NCI-H345 (cell line): ENCODE measurements at places on chromosomes 3 and 15.
A peak's percentile ranks its signal among the peaks of the same experiment; 100 is the strongest.

DNA sequence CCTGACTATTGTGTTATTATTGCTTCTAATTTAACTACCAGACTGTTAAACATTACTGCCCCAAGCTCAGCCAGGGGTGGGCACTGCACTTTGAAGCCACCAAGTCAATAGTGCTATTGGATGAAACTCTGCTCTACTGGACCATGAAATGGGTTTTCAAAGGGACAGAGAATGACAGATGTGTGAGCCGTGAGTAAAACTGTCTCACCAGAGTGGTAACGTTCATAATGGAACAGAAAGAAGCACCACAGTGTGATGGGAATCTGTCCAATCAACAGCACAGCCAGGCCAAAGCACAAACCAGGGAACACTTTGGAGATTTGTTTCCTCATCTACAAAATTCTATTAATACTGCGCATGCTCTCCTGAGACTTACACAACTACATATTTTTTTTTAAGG lies 171.8 kb upstream of the LPP start:
- DNase-seq: no peak

- no peak for DNase-seq
These were observed 10.6 kb downstream of the ARPP19 start for GRCh38 chr15:52558196-52558595.

- DNase-seq: no peak
These were observed 112.7 kb upstream of the C3orf80 start for GRCh38 chr3:160112481-160112880.

GRCh38 chr3:17500618-17501017 lies 241.8 kb downstream of the TBC1D5 start:
- no peak for DNase-seq

DNA sequence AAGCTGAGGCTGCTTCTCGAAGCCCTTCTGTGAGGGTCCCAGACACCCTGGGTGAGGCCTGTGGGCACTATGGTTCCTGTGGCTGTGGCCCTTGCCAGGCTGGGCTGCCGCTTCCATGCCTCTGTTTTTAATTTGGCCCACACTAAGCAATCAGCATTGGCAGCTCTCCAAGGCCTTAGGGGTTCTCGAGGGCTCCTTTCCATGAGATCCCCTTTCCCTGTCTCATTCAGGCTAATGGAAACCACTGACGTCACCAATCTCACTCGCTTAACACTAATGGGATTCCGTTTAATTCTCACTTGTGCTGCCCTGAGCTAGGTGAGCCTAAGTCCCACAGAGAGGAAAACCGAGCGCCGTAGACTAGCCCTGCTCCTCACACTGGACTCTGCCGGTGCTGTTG lies 60.2 kb upstream of the RAB6B start:
- peak; percentile 88 for DNase-seq

GRCh38 chr15:71125831-71126450 lies 10.7 kb downstream of the THSD4 start:
- DNase-seq: no peak

- no peak for DNase-seq
These were observed 21.9 kb downstream of the FEM1B start for GRCh38 chr15:68299436-68299835.

- no peak for DNase-seq
These were observed 9.6 kb upstream of the TRPM1 start for GRCh38 chr15:31111091-31111647.

- peak; percentile 71 for DNase-seq
These were observed 27.9 kb downstream of the RFX7 start for GRCh38 chr15:56215769-56216168.

- no peak for DNase-seq
These were observed 74.1 kb upstream of the PLXNA1 start for GRCh38 chr3:126908752-126909275.

DNA sequence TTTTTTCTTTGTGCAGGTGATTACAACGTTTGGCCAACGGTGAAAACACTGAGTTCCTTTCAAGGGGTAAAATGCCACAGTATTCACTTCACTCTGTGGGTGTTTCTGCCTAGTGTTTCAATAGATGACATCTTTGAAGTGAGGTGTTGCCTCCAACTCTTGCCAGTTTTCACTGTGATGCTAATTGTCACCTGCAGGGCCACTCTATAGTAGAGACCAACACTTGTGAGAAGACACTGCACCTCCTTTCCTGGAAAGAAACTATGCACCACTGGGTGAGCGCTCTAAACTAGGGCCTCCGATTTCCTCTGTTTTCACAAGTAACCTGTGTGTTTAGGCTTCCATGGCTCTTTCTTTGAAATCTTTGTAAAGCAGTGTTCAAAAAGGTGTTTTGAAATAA lies 98.3 kb downstream of the THRB start:
- DNase-seq: no peak

DNA sequence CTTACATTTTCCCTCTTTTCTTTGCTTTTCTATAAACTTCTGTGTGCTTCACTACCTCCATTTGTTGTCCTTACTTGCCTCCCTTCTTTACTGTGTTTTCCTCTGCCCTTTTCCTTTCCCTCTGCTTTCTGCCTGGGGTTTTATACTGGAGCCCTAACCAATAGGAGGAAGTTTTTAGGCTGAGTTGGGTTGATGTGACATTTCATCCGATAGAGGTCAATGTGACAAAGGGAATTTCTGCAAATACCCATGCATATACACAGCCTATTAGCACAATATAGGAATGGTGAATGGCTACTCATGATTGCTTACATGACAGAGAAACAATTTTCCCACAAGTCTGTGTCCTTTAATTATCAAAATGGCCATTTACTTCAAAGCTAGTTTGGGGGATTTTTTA lies 153.0 kb upstream of the ARPP21 start:
- no peak for DNase-seq

DNA sequence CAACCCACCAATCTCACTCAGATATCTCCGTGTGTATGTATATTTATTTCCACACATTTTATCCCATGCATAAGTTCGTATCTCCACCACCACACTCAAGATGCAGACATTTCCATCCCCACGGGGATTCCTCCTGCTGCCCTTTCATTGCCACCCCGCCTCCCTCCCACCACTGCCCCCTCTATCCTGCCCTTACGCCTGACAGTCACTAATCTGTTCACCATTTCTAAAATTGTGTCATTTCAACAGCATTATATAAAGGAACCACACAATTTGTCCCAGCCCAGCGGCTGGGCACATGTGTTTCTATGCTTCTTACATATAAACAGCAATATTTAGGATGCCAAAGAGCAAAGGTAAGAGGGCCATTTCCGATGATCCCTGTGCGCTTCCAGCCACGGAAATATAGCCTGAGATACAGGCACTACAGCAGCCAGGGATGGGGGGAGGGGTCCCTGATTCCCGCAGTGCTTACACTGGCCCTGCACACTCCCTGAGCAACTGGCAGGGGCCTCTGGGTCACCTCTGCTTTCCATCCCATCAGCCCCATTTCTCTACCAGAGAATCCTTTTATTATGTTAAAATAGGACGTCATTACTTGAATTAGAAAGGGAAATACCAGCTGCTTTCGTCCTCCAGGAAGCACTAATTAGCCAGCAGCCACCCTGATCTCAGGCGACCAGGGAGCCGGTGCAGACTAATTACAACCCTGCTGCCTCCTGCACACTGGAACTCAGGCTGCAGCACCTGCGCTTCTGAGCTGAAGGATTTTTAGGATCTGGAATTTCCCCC lies 372.0 kb upstream of the ATP10A start:
- no peak for DNase-seq

GRCh38 chr3:43817825-43818224 lies 127.1 kb downstream of the ABHD5 start:
- DNase-seq: no peak

DNA sequence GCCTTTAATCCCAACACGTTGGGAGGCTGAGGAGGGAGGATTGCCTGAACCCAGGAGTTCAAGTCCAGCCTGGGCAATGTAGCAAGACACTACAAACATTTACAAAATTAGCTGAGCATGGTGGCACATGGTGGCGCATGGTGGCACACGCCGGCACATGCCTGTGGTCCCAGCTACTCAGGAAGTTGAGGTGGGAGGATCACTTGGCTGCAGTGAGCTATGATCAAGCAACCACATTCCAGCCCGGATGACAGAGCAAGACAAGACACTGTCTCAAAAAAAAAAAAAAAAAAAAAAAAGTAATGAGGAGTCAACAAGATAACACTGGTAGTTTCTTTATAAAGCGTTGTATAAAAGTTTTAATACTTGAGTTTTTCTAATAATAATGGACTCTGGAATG lies 10.1 kb downstream of the FEZF2 start:
- DNase-seq: no peak

- DNase-seq: no peak
These were observed 16.6 kb downstream of the ZIC4 start for GRCh38 chr3:147389717-147390116.

- no peak for DNase-seq
These were observed 95.4 kb upstream of the RNU6-1 start for GRCh38 chr15:67935244-67935643.

- DNase-seq: no peak
These were observed 27.4 kb downstream of the IDH2 start for GRCh38 chr15:90074916-90075315.

GRCh38 chr15:67372986-67373675 lies 118.5 kb downstream of the IQCH start:
- DNase-seq: no peak

DNA sequence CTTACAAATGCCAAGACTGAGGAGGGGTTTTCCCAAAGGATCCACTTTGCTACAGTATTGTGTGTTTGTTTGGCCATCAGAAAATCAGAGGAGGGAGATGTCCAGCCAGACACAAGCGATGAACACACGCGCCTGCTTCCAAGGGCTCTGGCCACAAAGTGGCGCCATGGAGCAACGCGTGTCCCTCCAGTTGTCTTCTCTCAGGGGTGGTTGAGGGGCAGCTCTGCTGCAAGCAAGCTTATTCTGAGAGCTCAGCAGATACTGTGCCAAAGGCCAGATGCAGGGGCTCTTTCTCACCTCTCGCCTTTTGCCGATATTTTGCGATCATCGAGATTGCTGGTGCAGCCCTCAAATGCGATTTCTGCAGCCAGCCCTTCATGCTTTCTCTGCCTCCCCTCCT lies 88.9 kb upstream of the OSBPL11 start:
- DNase-seq: no peak

GRCh38 chr3:128973988-128974564 lies 19.8 kb downstream of the CFAP92 start:
- DNase-seq: no peak

DNA sequence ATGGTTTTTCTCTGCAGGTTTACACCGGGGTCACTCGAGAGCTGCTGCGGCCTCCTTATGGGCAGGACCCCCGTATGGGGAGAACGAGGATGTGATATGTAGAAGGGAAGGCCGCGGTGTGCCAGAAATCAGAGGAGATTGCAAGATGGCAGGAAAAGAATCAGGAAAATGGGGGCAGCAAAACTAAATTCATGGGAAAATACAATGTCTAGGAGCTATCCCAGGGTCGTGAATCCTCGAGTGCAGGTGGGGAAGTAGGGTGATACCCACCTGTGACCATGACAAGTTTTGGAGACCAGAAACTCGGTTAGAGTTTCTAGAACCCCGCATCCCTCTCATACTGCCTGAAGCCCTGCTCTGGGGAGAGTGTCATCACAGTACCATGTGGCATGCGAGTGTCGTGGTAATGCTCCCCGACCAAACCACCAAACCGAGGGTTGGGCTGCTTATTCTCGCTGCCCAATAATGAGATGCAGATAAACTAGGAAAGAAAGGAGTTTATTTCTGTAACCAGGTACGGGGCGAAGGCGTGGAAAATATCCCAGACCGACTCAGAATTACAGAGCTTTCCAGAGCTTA lies 781 bp downstream of the TRNT1 start:
- DNase-seq: no peak

DNA sequence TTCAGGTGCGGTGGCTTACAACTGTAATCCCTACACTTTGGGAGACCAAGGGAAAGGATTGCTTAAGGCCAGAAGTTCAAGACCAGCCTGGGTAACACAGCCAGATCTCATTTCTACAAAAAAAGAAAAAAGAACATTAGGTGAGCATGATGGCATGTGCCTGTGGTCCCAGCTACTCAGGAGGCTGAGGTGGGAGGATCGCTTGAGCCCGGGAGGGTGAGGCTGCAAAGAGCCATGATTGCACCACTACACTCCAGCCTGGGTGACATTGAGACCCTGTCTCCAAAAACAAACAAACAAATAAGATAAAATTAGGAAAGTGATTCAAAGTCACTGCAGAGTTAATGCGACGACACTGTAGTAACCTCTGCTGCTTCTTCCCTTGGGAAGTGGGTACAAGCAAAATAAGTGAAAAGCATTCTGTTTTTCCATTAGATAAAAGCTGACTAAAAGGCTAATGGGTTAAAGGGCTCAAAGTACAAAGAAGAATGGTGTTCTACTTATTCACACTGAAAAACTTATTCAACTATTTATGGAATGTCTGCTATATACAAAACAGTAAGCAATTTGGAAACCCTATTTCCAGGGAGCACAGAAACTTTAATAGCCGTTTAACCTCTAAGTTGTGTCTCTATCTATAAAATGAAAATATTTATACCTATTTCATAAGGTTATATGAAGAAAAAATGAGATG lies 8.0 kb upstream of the RPS27L start:
- DNase-seq: no peak

DNA sequence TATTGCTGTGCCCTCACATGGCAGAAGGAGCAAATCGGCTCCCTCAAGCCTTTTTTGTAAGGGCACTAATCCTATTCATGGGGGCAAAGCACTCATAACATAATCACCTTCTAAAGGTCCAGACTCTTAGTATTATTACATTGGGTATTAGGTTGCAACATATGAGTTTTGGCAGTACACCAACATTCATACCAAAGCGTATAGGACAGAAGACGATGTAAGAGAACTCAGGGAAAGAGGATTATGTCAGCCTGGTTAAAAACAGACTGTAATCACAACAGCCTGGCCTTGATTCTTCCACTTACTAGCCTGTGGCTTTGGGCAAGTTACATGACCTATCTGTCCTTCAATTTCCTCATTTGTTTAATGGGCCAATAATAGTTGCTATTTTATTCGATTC lies 828.5 kb upstream of the NECTIN3 start:
- no peak for DNase-seq

GRCh38 chr3:71078199-71078598 lies 505.3 kb downstream of the FOXP1 start:
- no peak for DNase-seq

GRCh38 chr3:15610082-15610759 lies 8.7 kb downstream of the BTD start:
- DNase-seq: no peak

DNA sequence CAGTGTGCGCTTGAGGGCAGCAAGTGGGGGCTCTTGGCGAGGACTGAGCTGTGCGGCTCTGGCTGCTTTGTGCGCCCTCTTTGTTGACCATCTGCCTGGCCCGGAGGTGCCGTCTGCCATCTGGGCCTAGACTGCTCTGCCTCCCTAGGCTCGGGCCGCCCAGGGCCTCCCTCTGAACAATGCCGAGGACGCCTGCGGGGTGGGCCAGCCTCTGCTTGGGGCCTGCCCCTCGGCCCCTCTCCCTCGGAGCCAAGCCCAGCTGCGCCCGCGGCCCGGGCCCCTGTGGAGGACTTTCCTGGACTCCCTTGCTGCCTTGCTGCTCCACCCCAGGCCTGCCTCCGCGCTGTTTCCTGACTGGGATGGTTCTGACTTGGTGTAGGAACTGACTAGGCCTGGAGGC lies 31.9 kb upstream of the SPSB4 start:
- DNase-seq: no peak

GRCh38 chr3:134460965-134461364 lies 24.8 kb downstream of the ANAPC13 start:
- no peak for DNase-seq

GRCh38 chr3:121710347-121710746 lies 39.2 kb downstream of the GOLGB1 start:
- DNase-seq: no peak
